CD4-positive, CD25-positive, alpha-beta regulatory T cell (primary cell): ENCODE measurements at places on chromosomes 16 and 17. TPM values are rescaled to one million over a fixed set of nuclear protein-coding genes. Genes with fewer than 3 reads are reported as not detected.

The TEKT5 gene
- total RNA-seq: not detected

The MT4 gene
- not detected for total RNA-seq

The ANKS3 gene
- 20.4 TPM for total RNA-seq

The KCTD19 gene
- total RNA-seq: not detected

The RFFL gene
- 118 TPM for total RNA-seq

The NPIPA8 gene
- not detected for total RNA-seq
